Renal cortex interstitium (tissue), 15 donors: ENCODE measurements at places on chromosomes 5 and 9.

- DNase-seq: no peak
Measured at GRCh38 chr9:135146766-135147473, 59.5 kb downstream of the OLFM1 start.

- DNase-seq: no peak
Measured at GRCh38 chr5:52794519-52794918, 6.8 kb downstream of the ITGA1 start.

GRCh38 chr5:95715799-95716461, 15.2 kb upstream of the RHOBTB3 start:
- no peak for DNase-seq

DNA sequence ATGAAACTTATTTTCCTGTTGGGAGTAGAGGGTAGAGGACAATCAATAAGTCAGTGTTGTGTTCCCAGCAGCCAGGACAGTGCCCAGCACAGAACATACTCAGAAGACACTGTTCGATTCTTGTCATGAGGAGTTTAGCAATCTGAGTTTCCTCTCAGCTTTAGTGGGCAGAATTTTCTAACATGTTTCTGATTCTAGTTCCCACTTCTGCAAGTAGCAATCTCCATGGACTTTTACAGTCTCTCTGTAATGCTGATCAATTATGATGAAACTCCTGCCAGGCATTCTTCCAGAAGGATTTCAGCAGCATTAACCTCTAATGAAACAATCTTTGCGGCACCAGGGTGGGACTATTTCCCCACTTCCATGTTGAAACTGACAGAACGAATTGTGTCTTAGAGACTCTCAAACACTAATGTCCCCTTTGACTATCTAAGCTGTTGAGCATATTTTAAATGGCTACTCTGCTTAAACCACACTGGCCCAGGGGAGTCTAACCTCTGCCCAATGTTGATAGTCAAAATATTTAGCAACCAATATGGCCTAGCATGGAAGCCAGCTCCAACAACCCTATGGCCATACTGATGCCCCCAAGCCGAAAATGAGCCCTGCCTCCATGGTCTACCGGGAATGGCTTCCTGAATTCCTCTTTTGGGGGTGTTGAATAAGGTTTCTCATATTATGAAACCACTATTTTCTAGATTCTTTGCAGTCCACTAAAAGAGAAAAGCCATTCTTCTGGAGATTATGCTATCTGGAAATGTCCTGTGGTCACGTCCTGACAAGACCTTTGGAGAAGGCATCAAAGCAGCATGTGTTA, 484.3 kb downstream of the BNC2 start:
- DNase-seq: no peak

DNA sequence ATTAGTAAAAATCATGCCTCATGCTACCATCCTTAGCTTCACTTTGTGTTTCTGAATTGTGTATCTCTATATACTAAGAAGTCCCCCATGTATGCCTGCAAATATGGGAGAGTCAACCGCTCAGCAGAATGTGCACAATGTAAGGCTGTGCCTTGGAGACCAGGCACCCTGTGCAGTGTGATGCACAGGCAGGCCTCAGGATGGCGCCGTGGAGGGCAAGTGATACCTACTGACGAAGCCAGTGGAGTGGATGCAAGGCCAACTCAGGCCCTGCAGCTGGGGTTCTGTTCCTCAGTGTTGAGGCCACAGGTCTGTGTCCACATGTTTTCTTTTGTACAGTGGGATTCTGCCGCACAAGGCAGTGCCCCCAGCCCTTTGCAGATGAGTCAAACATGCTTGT, 28.4 kb downstream of the SYK start:
- no peak for DNase-seq

- DNase-seq: peak; percentile 81
Measured at GRCh38 chr9:12775679-12776512, 1.1 kb downstream of the LURAP1L start.

GRCh38 chr5:136058039-136058971, 29.5 kb downstream of the TGFBI start:
- no peak for DNase-seq

GRCh38 chr9:14146201-14146874, 167.6 kb downstream of the NFIB start:
- DNase-seq: no peak

DNA sequence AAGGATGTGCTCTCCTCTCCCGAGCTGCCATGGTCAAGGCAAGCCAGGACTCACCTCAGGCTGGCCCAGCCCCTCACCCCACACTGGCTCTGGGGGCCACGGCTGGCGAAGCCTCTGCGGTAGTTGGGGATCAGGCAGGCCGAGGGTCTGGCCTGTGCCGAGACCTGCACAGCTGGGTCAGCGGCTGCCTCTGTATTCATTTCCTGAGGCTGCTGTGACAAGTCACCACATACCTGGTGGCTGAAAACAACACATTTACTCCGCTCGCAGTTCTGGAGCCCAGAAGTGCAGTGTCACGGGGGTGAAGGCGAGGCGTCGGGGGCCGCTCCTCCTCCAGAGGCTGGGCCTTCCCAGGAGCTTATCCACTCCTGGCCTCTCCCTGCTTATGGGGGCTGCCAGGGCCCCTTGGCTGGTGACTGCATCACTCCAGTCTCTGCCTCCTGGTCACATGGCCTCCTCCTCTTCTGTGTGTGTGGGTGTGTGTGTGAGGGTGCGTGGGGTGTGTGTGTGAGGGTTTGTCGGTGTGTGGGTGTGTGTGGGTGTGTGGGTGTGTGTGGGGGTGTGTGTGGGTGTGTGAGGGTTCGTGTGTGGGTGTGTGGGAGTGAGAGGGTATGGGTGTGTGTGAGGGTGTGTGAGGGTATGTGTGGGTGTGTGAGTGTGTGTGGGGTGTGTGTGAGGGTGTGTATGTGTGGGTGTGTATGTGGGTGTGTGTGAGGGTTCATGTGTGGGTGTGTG, 3.2 kb upstream of the SCGB3A1 start:
- DNase-seq: no peak

GRCh38 chr9:134408389-134408788, 82.1 kb downstream of the RXRA start:
- no peak for DNase-seq

DNA sequence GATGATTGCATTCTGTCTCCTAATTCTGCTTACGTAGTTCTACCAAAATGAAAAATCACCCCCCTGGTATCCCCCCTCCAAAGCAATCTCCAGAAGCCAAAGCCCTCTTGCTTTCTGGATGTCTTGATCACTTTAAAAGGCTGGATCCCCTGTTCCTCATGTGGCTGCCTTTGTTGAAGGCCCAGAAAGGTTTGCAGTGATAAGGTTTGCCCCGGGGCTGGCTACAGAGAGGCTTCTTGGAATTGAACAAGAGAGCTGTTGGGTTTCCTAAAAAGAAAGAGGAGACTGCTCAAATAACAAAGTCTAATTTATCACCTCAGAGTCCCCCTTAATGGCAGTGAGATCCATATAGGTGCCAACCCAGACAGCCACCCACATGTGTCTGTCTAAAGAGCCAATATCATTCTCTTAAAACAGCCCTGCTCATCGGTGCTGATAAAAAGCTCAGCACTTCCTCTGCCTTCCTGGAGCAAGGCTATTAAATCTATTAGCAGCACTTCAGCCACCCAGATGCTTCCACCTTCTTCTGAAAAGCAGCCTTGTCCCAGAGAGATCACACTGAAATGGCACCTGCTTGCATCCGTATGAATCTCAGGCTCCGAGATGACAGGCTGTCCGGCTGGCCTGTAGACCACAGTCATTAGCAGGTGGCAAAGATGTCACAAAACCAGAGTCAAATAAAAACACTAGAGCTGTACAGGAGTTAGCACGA, 70.9 kb downstream of the TEX10 start:
- DNase-seq: no peak
